ENCODE measurements at places on chromosomes 13 and 19. TPM values are rescaled to one million over a fixed set of nuclear protein-coding genes. Genes with fewer than 3 reads are reported as not detected.

DNA sequence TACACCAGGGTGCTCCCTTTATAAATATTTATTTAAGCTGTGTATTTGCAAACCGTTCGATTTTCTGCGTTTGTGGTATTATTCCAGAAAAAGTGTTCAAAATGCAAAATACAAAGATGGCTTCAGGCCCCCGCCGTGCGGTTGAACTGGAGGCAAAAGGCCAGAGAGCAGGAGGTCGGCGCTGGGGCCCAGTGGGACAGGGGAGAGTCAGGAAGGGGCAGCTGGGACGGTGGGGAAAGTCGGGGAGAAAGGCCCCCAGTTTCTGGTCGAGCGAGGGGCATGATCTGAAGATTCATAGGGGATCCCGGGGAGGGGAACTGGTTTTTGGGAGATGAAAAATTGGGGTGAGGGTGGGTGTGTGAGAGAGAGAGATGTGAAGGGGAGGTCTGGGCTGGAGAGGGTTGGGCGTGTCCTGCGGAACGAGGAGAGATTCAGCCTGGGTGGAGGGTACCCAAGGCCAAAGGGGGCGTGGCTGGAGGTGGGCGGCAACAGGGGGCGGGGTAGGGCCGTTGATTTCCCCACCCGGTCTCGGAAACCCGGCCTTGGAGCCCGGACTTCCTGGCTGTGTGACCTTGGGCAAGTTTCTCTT is 678 bp downstream of the ISOC2 start:
- no peak for DNase-seq

DNA sequence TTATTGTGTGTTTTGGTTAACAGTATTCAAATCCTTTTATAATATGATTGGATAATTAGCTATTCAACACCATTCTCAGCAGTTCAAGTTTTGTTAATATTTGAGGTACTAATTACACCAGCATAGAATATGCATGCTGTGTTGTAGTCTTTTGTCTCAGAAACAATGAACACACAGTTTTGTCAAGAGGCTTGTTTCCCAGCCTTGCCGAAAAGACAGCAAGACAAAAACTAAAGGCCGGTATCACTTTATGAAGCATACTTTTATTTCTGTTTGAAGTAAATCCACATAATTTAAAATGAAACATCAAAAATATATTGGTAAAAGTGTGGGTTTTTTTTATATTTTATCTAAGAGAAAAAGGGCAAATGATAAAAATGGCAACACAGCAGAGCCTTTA is 7.5 kb downstream of the GPR180 start:
- no peak for DNase-seq

DNA sequence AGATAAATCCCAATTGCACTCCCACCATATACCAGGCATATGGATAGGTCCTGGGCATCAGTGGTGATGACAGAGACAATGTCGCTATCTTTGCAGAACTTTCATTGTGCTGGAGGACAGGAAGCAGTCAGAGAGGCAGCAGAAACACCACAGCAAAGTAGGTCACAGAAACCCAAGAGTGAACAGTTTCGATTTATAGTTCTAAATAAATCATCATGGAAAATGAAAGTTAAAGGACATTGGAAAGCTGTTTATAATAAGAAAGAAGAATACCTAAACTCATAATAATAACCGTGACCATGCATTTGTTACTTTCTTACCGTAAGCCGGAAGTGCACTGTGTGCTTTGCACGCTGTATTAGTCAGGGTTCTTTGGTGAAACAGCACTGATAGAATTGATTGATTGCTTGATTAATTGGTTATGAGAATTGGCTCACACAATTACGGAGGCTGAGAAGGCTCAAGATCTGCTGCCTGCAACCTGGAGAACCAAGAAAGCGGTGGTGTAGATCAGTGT is 38.9 kb downstream of the ALOX5AP start:
- DNase-seq, result no peak

- DNase-seq, result no peak
These were observed 61.4 kb upstream of the TEX29 start for GRCh38 chr13:111259058-111259457.

- DNase-seq, result no peak
These were observed 9.5 kb downstream of the KMT2B start for GRCh38 chr19:35727053-35727955.

- no peak for DNase-seq
These were observed 1.6 kb downstream of the DCLK1 start for GRCh38 chr13:36129539-36129938.

RAB3A gene
- 12.3 TPM for total RNA-seq

DNA sequence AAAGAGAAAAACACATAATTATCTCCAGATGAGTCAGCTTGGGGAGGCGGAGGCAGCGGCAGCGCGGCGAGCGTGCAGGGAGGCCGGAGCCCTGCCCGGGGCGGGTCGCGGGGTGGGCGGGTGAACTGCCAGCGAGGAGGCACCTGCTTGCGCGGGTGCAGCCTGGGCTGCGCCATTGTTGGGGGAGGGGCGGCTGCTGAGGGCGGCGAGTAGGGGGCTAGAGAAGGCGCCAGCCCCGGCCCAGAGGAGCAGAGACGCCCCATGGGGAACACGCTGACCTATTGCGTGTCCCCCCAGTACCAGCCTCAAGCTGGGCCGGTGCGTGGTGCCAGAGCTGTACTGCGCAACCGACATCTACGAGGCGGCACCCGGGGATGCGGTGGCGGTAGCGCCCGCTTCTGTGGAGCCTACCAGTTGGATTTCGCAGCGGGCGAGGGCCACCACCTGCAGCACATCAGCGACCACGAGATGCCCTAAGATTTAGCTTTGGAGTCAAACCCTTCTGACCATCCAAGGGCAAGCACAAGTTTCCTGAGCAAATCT is 16.7 kb downstream of the ZNF100 start:
- DNase-seq, result no peak

DNA sequence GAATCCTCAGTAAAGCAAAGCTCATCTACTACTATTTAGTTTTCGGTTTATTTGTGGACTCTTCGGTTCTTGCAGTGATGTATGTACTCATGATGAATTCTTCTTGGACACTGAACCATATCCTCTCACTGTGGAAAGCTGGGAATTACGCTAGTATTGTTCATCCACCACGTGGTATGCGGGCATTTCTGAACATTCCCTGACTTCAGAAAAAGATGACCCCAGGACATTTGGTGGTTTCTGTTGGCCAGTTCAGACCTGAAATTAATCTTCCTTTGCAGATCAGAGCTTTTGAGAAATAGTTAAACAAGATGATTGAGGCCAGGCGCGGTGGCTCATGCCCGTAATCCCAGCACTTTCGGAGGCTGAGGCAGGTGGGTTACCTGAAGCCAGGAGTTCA is 25.3 kb upstream of the FBN3 start:
- DNase-seq, result no peak

C5AR2 gene
- total RNA-seq, result 18.3 TPM

DNA sequence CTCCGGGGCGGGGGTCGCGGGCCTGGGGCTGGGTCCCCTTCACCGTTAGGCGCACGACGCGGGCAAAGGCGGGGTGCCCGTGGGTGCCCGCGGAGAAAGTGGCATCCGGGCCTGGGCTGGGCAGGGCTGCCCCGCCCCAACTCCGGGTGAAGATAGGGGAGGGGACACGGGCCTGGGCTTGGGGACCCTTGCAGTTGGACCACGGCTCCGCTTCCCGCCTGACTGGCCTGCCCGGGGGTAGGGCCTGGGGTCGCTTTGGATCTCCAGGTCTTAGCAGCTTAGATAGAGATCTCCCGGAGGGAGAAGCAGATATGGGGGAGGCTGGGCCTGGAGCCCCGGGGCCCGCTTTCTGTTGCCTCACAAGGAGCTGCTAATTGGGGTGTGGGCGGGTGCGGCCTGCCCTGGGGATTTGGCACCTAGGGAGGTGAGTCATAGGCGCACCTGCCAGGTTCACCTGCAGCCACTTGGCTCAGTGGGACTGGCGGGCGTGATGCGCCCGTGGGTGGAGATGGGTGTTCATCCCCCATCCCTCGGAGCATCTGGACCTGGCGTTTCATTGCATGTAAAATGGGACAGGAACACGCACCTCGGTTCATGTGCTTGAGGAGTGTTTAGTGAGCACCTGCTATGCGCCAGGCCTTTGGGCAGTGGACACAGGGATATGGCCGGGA is 585 bp downstream of the MAP1S start:
- DNase-seq, result no peak

- DNase-seq, result no peak
These were observed 1504.5 kb upstream of the PCDH20 start for GRCh38 chr13:62920159-62920558.

ADGRE3 gene
- total RNA-seq, result not detected

ZNF776 gene
- total RNA-seq, result 1.9 TPM

- DNase-seq, result no peak
These were observed 36.2 kb upstream of the LRCH1 start for GRCh38 chr13:46516599-46517338.

- no peak for DNase-seq
These were observed 758 bp upstream of the TECR start for GRCh38 chr19:14528419-14529253.

TEX101 gene
- not detected for total RNA-seq

- no peak for DNase-seq
These were observed 228.3 kb downstream of the KLF5 start for GRCh38 chr13:73286942-73287620.

DNA sequence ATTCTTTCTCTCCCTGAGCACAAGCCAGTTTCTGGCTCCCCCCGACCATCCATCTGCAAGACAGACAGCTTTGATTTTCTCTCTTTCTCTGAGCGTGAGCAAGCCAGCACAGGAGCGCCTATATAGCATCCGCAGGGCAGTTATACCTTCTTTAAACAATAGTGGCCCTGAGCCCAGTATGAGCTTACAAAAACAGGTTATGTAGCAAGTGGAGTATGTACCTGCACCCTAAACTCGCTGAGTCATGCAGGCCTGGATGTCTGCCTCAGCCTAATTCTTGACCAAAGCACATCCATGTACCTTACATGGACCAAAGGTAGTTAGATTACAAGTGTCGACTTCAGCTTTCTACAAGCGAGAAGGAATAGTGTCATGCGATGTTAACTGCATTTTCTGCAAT is 61.7 kb downstream of the RAP2A start:
- no peak for DNase-seq

FCAR gene
- not detected for total RNA-seq

LILRA6 gene
- 25.1 TPM for total RNA-seq

- DNase-seq, result no peak
These were observed 28.1 kb upstream of the ZNF527 start for GRCh38 chr19:37342753-37343152.

DNA sequence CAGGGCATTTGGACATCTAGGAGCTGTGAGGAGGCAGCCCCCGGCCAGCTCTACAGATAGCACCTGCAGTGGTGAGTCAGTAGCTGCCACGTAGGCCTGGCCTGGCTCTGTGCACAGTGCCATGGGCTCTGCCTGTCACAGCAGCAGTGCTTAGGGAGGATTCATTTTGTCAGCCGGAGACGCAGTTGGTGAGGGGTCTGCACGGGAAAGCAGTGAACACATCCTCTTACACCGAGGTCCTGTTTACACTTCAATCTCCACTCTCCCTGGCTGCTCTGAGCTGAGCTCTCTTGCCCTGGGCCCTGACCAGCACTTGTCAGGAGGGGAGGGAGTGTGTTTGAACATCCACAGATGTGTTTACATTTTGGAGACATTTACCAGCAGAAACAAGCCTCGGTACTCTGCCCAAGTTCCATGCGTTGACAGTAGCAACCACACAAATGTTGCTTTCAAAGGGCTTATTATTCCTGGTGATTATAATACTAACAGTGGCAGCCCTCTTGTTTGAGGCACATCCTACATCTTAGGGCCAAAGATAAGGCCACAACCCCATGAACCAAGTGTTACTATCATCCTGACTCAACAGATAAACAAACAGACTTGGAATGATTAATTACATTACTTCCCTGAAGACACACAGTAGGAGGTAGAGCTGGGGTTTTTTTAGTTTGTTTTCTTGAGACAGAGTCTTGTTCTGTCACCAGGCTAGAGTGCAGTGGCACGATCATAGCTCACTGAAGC is 148.9 kb downstream of the USP12 start:
- DNase-seq, result no peak

DNA sequence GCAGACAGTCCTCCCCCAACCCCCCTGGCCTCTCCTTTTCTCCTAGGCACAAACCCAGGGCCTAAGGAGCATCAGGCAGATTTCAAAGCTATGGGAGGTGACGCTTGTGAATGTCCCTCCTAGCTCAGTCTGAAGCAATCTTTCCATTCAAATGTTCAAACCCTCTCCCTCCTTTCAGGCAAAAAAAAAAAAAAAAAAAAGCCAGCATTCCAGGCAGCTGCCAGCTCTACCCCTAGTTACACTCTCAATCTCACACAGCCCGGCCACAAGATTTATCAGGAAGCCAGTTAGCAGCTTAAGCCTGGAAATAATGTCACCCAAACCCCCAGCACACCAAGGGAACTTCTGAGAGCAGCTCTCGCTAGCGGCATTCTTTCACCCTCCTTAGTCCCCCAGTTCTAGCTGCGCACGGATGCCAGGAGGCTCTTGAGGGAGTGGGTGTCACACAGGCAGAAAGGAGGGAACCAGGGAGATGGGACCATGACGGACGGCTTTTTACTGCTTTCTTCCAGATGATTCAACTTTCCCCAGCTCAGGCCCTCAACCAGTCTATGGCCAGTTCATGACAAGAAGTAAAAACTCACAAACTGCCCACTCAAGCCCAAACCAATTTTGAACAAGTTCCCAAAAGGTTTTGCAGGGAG is 6.3 kb downstream of the SH3GL1 start:
- no peak for DNase-seq

DNA sequence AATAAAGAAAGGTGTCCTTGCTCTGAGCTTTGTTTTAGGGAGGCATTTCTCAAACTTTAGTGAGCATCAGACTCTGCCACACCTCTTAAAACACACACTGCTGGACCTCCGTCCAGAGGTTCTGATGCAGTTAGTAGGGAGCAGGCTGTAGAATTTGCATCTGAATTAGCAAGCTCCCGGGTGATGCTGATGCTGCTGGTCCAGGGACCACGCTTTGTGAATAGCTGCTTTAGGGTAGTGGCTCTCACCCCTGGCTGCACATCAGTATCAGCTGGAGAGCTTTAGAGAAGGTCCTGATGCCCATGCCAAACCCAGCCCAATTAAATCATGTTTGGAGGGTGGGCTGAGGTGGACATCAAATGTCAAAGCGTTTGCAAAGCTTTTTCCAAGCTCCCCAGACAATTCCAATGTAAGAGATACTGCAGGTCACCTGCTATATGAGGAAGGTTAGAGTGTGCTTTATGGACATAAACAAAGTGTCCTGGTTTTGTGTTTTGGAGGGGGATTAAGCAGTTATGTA is 3.6 kb downstream of the HTR2A start:
- DNase-seq, result no peak

GRCh38 chr13:44573790-44574465 is 2.2 kb downstream of the TSC22D1 start:
- no peak for DNase-seq

CGB3 gene
- not detected for total RNA-seq

DNA sequence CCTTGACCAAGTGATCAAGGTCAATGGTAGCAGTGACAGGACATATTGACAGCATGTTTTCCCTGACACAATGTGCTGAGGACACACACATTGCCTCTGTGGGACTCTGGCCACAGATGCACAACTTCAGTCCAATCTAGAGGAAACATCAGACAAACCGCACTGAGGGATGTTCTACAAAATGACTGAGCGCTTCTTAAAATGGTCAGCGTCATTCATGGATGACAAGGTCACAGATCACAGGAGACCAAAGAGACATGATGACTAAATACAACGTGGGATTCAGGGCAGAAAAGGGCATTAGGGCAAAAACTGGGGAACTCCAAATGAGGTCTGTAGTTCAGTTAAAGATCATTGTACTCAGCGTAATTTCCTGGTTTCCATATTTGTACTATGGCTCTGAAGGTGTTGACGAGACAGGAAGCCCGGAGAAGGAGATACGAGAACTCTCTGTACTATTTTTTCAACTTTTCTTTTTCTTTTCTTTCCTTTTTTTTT is 20.6 kb downstream of the PBX4 start:
- DNase-seq, result no peak

All from ascending aorta (tissue), 2 donors.